AG04450 (cell line): ENCODE measurements at places on chromosomes 13 and 19.

DNA sequence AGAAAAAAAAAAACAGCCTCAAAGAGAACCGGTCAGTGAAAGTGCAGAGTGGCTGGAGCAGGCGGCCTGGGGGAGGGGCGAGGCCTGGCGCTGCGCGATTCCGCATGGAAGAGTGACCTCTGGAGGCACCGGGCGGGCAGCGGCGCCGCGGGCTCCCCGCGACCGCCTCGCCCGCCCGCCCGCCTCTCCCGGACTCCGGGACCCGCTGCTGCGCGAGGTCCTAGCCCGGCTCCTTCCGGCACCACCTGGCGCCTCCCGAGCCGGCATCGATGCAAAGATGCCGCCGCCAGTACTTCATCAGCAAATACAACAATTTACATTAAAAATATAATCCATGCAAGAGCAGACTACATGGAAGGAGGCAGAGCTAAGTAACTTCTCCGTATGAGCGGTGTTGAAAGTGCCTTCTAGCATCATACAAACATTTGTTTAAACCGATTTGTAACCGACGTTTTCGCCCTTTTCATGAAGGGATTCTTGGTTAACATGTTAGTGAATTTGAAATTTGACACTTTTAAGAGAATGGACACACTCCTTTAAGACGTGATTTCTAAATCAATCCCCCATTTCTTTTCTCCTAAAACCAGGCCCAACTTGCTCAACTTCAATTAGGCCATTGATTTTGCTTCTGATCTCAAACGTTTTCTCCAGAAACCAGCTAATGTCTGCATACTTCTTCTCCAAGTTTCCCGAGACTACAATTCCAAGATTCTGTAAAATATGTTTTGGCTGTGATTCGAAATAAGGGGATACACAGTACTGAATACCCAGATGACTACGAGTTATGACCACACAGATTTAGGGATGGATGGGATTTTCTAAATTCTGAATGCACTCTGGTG, 2.1 kb downstream of the EFNB2 start:
- peak; percentile 59 for DNase-seq

GRCh38 chr13:93752541-93752940, 525.9 kb downstream of the GPC6 start:
- DNase-seq: no peak

DNA sequence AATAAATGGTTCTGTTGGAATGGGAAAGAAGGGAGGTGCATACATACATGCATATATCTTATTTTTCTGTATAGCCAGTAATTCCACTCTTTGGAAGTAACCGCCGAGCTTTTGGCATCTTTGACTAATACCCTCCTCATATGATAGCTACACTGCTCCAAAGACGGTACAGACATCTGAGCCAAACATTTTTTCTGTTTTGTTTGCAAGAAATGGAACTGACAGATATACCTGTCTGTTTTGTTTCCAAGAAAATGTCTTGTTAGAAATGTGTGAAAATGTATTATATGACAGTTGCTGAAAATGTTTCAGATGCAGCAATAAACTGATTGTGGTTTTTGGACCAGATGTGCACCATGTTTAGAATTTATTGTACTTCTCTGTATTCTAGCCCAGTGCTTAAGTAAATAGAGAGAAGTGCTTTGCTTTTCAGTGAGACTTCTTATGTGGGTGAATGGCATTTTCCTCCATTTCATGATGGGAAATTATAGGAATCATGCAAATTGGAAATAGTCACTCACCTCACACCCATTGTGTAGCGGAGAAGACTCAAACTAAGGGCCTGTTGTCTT, 396.9 kb downstream of the KCNRG start:
- DNase-seq: no peak

DNA sequence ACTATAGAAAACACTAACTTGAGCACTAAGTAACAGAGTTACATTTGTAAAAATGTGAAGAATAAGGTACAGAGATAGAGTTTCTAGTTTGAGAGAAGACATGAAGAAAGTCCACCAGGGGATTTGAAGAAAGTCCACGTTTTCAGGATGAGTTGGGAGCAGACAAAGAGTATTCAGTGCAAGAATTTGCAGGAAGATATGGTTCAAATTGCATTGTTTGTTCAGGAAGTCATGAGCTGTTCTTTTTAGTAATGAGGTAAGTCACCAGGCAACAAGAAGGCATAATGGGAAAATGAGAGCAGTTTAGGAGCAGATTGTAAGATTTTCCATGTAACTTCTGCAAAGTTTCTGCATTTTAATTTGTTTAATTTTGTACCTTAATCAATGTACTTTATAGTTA, 618.0 kb downstream of the DACH1 start:
- DNase-seq: no peak

DNA sequence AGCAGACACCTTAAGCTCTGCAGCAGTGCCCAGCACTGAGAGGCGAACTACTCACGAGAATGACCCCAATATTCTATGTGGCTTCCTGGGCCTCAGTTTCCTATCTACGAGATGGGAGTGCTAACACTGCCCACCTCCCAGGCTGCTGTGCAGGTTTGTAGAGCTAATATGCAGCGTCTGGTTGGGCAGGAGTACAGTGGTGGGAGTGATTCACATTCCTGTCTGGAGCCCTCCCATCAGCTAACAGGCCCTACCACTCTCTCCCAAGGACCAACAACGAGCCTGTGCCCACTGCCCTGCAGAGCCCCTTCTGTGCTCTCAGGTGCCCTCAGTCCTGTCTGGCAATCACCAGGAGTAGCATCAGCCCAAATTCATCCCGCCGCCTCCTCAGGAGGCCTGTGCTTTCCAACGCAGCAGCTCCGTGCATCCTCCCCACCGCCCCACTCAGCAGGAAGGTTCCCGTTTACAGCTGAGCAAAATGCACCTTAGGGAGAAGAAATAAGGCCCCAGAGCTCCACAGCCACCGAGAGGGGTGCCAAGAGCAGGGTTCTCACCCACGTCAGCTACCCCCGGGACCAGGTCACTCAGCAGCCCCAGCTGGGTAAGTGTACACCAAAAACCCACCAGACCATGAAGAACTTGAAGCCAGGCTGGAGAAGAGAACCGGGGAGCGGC, 6.6 kb downstream of the AKT2 start:
- no peak for DNase-seq

- peak; percentile 90 for DNase-seq
Observed at GRCh38 chr13:95256091-95256490, 45.2 kb downstream of the ABCC4 start.

GRCh38 chr13:99610702-99611289, 109.5 kb downstream of the TM9SF2 start:
- DNase-seq: no peak

GRCh38 chr19:13906521-13906904, 512 bp downstream of the CC2D1A start:
- DNase-seq: no peak

DNA sequence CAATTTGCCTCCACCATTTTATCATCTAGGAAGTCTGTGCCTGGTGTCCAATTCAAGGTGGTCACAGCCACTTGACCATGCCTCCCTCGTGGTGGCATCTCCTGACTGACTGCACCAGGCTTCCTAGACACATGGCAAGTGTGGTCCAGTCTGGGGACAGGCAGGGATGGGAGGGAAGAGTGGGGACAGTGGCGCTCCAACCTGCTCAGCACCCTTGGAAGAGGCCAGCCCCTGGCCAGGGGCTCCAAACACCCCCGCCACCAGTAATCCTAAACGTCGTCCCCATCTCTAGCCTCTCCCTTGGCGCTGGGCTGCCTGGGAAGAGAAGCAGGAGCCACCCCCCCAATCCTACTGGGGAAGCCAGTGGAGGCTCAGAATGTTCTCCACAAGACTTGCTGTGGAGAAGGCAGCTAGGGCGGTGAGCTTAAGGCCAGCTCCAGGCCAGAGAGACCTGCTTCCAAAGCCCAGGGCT, 2.7 kb downstream of the RPL36 start:
- DNase-seq: no peak

- DNase-seq: no peak
Observed at GRCh38 chr13:20570517-20570916, 3.6 kb downstream of the IFT88 start.

GRCh38 chr13:21318891-21319532, 140.1 kb downstream of the ZDHHC20 start:
- no peak for DNase-seq

- no peak for DNase-seq
Observed at GRCh38 chr19:32350987-32351348, 5.6 kb downstream of the ZNF507 start.

- no peak for DNase-seq
Observed at GRCh38 chr19:16340654-16341053, 16.0 kb downstream of the KLF2 start.

GRCh38 chr13:80558074-80558473, 217.1 kb upstream of the SPRY2 start:
- DNase-seq: no peak

GRCh38 chr19:46704379-46705076, 12.4 kb downstream of the PRKD2 start:
- DNase-seq: no peak

DNA sequence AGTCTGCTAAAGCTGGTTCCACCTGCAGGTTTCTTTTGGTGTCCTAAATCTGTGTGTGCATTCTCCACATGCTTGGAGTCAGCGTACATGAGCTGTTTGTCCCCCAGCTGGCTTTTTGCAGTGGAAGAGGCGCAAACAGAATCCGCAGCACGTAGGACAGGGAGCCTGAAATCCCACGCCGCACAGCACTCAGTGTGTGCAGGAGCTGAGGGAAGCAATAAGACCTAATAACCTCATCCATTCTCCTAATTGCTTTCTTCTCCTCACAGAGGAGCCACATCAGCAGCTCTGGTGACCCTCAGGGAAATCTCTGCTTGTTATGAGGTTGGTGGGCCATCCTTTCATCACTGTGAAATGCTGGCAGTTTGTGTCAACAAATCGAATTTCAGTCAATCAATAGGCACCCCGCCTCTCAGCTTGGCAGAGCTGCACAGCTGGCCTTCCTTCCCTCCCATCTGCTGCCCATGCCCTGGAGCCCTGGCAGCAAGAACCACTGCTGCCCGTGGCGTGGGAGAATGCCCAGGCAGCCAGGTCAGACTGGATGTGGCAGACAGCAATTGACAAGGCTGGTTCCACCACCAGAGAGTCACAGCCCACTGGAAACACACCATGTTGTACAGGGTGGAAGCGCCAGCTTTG, 136.7 kb downstream of the ZDHHC20 start:
- no peak for DNase-seq

DNA sequence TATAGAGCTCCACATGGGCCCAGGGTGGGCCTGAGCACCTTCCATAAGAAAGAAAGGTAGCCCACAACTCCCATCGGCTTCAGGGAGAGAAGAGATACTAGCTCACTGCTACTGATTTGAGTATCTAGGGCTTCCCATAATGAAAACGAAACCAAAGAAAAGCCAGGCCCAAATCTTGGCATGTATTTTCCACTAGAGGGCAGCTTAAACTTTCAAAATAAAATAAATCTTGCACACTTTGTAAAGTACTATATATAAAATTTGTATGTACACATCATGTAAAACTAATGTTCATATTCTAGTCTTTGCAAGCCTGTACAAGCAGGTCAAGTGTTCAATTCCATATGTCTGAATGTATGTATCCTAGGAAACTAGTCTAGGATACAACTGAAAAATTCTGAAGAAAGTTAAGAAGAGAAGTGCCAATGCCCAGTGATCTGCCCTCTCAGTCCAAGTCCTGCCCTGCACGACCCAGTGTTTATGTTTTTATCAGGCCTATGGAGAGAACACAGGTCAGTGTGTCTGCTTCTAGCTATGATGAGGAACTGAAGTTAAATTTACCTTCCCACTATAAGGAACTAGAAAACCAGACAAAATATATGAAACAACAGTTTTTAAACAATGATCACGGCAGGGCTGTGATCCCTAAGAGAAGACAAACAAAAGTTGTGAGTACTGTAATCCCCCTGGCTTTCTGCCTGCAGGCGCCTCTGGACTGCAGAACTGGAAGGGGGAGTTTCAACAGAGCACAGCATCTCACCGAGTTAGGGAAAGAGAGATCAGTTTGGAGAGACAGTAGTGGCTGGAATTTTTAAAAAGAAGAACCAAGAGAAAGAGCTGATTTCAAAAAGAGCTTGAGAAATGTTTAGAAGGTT, 475.7 kb downstream of the UQCRFS1 start:
- peak; percentile 2 for DNase-seq

DNA sequence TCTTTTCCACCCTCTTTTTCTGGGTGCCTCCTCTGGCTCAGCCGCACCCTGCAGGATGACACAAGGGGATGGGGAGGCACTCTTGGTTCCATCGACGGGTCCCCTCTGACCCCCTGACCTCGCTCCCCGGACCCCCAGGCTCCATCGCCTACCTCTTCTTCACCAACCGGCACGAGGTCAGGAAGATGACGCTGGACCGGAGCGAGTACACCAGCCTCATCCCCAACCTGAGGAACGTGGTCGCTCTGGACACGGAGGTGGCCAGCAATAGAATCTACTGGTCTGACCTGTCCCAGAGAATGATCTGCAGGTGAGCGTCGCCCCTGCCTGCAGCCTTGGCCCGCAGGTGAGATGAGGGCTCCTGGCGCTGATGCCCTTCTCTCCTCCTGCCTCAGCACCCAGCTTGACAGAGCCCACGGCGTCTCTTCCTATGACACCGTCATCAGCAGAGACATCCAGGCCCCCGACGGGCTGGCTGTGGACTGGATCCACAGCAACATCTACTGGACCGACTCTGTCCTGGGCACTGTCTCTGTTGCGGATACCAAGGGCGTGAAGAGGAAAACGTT, 24.0 kb downstream of the LDLR start:
- no peak for DNase-seq

- DNase-seq: no peak
Observed at GRCh38 chr19:588093-588740, 1.5 kb upstream of the HCN2 start.

GRCh38 chr19:14165990-14166830, 29.8 kb upstream of the ASF1B start:
- DNase-seq: no peak

- DNase-seq: no peak
Observed at GRCh38 chr13:64684685-64685431, 2545.3 kb downstream of the PCDH9 start.

- DNase-seq: no peak
Observed at GRCh38 chr13:113232208-113233003, 23.0 kb downstream of the CUL4A start.

DNA sequence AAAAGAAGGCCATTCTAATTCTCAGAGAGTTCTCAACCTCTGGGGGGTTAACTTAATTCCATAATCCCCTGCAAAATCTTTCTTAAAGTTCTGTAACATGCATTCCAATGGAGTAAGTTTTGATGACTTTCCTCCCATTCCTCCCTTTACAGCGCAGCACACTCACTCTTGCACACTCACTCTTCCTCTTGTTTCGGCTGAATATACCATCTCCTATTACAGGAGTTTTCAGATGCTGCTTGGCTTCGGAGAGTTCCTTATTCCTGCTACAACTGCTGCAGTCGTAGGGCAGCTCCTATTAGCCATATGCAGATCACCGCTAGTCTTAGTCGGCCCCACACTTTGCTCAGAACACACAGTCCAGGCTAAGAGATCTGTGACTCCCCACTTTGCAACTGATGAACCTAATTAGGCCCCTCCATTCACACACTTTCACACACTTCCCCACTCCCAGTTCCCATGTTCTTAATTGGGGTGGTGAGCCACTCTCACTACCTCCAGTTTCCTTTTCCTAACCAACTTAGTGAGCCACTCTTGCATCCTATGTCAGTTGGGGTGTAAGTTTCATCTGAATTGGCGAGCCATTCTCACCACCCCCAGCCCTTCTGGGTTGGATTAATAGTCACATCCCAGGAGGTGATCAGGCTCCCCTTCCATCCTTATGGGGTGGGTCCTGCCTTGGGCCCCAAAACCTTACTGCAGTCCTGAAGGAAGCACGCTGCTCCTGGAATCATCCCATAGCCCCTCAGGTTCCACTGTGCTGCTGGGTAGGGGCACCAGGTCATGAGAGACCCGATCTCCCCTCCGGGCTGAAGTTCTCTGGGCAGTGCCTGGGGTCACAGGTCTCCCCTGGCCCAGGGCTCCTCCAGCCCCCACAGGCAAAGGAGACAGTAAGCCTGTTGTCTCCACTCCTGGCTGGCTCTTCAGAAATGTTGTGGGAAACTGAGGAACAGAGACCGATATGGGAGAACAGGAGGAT, 53.9 kb downstream of the OR10H4 start:
- DNase-seq: no peak
